ENCODE measurements at places on chromosomes 5 and 9.
A peak's percentile ranks its signal among the peaks of the same experiment; 100 is the strongest.

GRCh38 chr9:77598991-77599390, 49.1 kb downstream of the GNA14 start:
- DNase-seq: no peak

GRCh38 chr9:124558777-124559470, 51.7 kb upstream of the NR5A1 start:
- no peak for DNase-seq

GRCh38 chr5:112472614-112473013, 53.5 kb upstream of the EPB41L4A start:
- no peak for DNase-seq

DNA sequence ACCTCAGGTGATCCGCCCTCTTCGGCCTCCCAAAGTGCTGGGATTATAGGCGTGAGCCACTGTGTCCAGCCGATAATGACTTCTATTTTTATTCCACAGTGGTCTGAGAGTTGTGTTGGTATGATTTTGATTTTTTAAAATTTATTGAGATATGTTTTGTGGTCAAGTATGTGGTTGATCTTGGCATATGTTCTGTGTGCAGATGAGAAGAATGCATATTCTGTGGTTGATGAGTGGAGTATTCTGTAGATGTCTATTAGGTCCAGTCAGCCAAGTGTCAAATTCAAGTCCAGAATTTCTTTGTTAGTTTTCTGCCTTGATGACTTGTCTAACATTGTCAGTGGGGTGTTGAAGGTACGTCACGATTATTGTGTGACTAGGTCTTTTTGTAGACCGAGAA, 338.2 kb upstream of the TARS1 start:
- DNase-seq: no peak

GRCh38 chr9:34665067-34665380, 2.6 kb upstream of the CCL27 start:
- DNase-seq: no peak

- DNase-seq: no peak
These were observed 116.7 kb downstream of the WDR70 start for GRCh38 chr5:37495668-37496347.

GRCh38 chr5:3230941-3231340, 364.7 kb upstream of the IRX1 start:
- no peak for DNase-seq

DNA sequence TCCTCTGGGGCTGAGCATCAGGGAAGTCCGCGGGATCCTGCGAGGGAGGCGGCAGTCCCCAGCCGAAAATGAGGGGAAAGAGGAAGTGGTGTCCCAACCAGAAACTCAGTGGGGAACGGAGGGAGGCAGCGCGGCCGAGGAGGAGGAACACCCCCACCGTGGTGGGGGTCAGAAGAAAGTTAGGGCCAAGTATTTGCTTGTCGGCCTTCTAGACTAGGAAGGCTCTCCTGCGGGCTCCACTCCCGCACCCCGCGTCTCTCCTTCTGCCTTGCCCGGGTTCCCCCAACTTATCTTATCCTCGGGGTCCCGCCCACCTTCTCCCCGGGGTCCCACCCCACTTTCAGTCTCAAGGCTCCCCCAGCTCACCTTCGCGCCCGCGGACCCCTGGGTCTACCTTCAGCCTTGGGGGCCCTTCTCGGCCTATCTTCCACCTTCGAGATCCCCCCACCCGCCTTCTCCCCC, 557 bp upstream of the PHF2 start:
- DNase-seq: peak; percentile 64

DNA sequence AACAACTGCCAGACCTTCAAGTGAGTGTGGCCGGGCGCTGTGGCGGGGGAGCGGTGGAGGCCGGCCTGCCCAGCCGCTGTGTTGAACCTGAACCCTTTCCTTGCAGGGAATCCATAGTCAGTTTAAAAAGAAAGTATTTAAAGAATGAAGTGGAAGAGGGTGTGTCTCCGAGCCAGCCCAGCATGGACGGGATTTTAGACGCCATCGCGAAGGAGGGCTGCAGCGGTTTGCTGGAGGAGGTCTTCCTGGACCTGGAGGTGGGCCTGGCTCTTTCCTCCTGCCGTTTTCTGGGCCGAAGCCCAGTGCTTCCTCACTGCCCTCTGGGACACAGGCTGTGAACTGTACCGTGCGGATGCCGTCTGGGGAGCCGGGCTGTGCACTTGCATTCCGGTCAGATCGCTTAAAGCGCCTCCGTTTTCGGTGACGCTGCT, 19.1 kb downstream of the EXOC3 start:
- DNase-seq: no peak

DNA sequence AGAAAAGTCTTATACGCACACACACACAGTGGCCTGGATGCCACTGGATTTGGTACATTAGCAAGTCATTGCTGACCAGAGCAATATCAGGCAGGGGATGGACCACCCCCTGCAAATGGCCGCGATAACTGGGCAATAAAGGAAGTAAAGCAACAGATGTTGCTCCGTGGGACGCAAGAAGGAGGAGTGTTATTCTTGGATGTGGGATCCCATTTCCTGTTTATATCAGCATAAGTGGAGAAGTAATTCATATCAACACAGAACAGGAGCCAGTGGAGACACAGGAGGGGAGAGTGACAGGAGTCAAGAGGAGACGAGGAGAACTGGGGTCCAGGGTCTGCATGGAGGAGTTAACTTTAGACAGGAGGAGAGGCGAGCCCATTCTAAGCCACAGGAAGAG, 18.4 kb downstream of the RUFY1 start:
- no peak for DNase-seq

DNA sequence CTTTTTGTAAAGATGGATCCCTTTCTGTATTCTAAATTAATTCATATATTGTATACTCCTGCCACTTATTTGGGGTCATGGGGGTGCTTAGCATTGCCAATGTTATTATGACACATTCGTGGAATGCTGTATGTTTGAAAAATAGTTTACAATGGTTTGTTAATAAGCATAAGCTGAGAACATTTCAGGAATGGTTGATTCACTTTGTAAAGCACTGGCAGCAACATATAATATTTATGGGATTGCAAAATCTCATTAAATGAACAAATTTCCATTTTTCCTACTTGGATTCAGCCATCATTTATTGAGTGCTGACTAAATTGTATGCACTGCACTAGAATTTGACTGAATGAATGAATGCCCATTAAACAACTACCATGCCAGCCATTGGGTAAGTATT, 215.2 kb upstream of the KLF4 start:
- DNase-seq: no peak

DNA sequence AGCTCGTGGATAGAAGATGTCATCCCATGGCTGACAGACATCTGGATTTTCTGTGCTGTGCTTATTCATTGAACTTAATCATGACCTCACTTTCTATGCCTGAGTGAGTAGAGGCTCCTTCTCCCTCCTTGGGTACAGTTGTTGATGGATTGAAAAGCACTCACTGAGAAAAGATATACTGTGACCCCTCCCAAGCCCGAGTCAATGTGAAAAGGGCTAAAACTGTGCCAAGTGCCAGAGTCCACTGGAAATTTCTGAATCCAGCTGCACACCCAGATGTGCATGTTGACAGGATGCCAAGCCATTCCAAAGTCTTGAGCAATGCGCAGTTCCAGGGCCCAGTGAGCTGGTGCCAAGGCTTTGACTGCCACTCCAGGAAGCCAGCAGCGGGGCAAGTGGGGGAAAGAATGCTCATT, 473.0 kb downstream of the NTRK2 start:
- no peak for DNase-seq

DNA sequence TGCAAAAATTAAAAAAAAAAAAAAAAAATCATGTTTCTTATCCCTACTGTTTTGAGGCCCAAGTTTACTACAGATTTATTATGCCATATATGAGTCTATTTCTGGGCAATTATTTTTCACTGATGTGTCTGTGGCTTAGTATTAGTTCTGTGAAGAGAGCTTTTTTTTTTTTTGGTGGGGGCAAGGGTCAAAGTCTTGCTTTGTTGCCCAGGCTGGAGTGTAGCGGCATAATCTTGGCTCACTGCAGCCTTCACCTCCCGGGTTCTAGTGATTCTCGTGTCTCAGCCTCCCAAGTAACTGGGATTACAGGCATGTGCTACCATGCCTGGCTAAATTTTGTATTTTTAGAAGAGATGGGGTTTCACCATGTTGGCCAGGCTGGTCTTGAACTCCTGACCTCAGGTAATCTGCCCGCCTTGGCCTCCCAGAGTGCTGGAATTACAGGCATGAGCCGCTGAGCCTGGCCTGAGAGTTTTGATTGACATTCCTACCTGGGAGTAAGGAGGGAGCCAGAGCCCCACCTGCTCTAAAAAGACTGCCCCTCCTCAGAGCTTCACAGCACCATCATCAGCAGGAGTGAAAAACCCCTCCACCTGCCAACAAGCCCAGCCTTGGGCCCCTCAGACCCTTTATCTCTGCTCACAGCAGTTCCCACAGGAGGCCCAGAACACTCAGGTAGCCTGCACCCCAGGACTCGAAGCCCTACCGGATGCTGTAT, 36.1 kb upstream of the JADE2 start:
- no peak for DNase-seq

GRCh38 chr5:157390551-157391297, 69.3 kb upstream of the NIPAL4 start:
- DNase-seq: peak; percentile 68

GRCh38 chr5:94154672-94155071, 413.3 kb upstream of the POU5F2 start:
- no peak for DNase-seq

GRCh38 chr9:35579130-35579529, 25.9 kb upstream of the TESK1 start:
- peak; percentile 38 for DNase-seq

DNA sequence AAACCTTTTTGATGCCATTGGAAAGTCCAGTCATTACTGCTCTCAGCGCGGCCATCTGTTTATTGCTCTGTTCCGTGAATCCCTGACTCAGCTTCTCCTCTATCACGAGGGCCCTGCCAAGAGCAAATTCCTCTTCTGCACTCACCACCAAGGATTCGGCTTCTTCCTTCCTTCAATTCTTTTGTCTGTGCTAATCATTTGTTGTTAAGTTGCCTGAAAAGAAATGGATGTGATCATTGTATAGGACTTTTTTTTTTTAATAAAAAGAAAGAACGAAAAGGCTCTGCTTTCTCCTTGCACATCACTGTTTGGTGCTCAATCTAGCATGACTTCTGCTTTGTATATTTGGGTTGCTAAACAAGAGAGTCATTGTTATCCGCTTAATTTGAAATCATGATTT, 128.7 kb upstream of the PIK3R1 start:
- no peak for DNase-seq

DNA sequence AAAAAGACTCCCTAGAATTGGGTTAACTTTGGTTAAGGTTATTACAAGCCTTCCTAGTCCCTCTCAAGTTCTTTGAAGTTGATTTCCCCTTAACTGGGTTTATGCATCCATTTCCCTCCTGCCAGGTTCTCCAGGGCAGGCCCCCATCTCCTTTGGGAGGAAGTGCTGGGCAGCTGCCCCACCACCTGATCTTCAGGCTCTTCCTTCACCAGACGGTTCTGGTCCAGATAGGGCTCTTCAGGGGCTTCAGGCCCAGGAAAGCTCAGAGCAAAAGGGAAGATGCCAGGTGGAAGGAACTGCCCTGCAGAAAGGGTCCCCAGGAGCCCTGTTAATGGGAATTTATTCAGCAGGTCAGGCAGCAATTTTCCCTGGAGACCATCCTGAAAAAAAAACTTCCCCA, 2.1 kb downstream of the SMIM32 start:
- no peak for DNase-seq

DNA sequence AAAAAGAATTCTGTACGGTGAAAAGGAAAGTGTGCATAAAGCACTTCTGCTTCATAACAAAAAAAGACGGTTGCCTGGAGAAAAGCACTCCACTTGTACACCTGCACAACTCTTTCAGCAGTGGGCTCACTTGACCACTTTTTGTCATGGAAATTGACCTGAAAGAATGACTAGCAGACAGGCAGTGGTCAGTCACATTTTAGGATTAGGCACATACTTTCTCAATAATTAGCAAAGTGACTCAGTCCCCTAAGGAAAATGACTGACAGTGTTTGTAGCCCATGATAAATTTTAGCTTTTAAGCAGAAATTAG, 169.3 kb downstream of the FANCC start:
- DNase-seq: no peak

- DNase-seq: no peak
These were observed 62.0 kb upstream of the UNC5A start for GRCh38 chr5:176748073-176748966.

DNA sequence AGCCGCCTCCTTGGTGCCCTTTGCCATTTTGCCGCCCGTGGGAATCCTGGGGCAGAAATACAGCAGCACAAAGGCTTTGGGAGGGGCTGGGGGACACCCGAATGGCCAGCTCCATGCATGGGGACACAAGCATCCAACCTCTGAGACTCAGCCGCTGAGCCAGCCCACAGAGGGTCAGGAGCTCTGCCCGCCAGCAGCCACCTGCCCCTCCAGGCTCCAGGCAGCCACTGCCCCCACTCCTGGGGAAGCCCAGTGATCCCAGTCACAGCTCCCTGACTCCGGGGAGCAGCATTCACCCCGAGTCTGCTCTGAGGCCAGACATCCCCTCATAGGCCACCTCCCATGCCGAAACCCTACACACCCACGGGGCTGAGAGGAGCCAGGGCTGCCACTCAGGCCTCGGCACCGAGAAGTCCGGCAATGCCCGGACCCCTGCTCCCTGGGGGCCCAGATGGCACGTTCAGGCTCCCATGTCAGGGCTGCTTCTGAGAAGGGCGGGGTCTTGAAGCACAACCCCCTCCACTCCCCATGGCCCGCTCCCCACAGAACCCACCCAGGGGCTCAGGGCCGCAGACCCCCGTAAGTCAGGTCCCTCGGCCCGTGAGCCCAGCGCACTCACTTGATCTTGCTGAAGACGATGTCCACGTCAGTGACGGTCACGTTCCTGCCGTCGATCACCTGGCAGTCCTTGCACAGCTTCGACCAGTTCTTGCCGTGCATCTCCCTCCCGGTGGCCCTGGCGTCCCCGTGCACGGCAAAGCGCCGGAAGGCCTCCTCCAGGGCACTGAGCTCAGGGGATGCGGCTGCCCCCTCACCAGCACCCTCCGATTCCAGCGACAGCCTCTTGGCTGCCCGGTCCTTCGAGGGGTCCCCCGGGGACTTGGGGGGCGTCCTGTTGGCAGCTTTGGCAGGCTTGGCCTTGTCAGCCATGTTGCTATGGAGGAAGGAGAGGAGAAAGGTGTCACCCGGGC, 15.7 kb downstream of the TPPP start:
- no peak for DNase-seq

- DNase-seq: no peak
These were observed 13.5 kb downstream of the CFAP77 start for GRCh38 chr9:132423503-132423902.

- no peak for DNase-seq
These were observed 153.5 kb upstream of the TNPO1 start for GRCh38 chr5:72662936-72663335.

GRCh38 chr9:85876628-85877027, 64.3 kb upstream of the NAA35 start:
- no peak for DNase-seq

DNA sequence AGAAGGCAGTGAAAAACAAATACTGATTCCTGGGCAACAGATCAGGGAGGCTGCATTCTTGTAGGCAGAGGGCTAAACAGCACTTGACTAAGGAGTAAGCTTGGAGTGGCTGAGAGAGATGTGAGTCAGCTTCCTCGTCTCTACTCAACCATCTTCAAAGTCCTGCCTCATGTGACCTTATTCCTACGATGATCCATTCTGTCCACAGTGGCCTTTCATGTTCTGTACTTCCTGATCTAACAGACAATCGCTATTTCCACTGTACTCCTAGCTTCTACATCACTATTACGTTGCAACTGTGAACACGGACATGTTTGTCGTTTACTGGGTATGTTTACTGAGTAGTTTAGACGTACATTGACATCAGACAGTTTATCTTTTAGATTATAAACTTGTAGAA, 365.4 kb downstream of the ARL15 start:
- no peak for DNase-seq
